ENCODE measurements at places on chromosomes 13 and 19. TPM values are rescaled to one million over a fixed set of nuclear protein-coding genes. Genes with fewer than 3 reads are reported as not detected.

Gene SPACA4
- not detected for total RNA-seq

Gene ITGBL1
- total RNA-seq: 70.7 TPM

Gene ZNF320
- total RNA-seq: 14.8 TPM

Gene NOVA2
- not detected for total RNA-seq

Gene SLC25A42
- 7.9 TPM for total RNA-seq

Gene FFAR1
- not detected for total RNA-seq

Gene SACS
- total RNA-seq: 189 TPM

Gene SIGLEC9
- not detected for total RNA-seq

Gene KLF1
- total RNA-seq: not detected

Gene SPACA6
- total RNA-seq: 4.2 TPM

Gene STX10
- total RNA-seq: 102 TPM

Gene PSG2
- 0.50 TPM for total RNA-seq

Gene PGLYRP1
- total RNA-seq: not detected

Gene LGALS14
- total RNA-seq: not detected

Gene F2RL3
- total RNA-seq: not detected
